ENCODE measurements at places on chromosomes 1 and 21. TPM values are rescaled to one million over a fixed set of nuclear protein-coding genes. Genes with fewer than 3 reads are reported as not detected.

GRCh38 chr1:156347331-156347730, 9.0 kb downstream of the TSACC start:
- DNase-seq, result no peak

DNA sequence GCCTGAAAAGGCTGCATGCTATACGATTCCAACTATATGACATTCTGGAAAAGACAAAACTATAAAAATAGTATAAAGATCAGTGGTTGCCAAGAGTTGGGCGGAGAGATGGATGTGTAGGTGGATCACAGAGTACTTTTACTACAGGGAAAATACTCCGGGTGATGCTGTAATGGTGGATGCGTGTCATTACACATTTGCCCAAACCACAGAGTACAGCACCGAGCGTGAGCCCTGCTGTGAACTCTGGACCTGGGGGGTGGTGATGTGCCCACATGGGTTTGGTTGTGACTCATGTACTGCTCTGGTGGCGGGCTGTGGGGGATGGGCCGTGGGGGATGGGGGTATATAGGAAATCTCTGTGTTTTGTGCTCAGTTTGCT, 162.7 kb upstream of the COL6A1 start:
- DNase-seq, result no peak

- no peak for DNase-seq
These were observed 2.5 kb downstream of the DISC1 start for GRCh38 chr1:231629132-231629531.

DNA sequence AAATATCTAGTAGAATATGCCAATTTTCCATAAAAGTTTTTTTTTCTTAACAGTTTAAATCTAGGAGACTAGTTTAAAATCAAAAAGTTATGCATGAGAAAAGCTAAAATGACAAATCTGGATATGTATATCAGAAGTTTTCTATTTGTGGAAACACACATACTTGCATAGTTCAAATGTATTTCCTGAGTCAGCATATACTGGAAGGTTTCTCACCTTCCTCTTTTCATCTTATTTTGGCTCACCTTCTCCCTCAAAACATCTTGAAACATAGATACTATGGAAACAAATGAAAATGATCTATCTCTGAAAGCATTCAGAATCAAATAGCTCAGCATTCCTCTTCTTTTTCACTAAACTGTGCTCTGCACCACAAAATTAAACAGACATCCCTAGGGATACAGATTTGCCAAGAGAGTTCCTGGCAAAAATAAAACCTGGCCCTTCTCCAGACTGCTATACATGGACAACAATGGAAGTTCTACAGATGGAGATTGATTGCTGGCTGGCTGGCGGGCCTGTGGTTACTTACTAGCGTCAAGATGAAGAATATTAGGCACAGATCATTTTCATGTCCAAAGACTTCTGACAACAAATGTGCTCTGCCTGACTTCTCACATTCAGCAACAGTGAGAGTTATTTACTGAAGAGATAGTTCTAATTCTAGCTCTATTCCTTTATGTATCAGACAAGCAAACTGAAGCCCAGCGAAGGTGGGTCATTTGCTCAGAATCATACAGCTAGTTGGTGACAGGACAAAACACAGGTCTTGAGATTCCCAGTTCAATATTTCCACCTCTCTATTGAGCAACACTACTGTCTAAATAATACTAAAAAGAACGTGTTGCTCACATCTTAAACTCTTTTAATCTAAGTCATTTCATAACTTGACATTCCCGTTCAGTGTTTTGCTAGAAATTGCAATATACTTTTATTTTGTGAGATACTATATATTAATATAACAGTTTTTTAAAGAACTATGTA, 26.6 kb downstream of the DIPK1A start:
- peak; percentile 49 for DNase-seq

GRCh38 chr1:9960706-9961562, 17.7 kb downstream of the NMNAT1 start:
- no peak for DNase-seq

- peak; percentile 11 for DNase-seq
These were observed 216.4 kb downstream of the VAV3 start for GRCh38 chr1:107748531-107748930.

DNA sequence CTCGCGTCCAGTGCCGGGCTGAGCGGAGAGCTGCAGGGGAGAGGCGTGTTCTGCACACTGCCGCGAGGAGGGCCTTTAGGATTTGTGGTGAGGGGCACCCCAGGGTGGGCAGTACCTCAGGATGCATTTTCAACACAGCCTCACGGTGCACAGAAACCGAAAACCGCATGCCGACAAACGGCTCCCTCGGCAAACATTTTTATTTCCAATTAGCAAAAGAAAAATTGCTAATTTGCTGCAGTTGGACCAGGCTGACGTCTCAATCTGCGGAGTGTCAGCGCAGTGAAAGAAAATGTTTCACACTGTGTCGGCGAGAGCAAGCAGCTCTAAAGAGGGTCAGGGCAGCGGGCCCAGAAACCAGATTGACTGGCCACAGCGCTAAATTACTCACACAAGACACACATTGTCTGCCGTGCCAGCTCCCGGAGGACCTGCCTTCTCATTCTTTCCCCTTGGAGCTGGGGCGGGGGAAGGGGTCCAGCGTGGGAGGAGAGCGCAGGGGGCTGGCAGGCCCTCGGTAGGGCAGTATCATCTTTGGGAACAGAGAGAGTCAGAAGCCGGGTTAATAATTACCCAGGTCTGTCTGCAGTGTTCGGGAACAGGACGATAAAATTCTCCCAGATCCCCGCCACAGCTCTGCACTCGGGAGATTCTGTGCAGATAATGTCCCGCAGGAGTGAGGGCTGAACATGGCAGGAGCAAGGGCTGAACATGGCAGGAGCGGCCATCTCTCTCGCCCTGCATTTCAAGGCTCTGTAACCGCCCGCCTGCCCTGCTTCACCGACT, 150.2 kb downstream of the PRDM16 start:
- peak; percentile 58 for DNase-seq

Gene DENND2D
- 40.0 TPM for polyA plus RNA-seq

Gene CELA3B
- 0.21 TPM for polyA plus RNA-seq

Gene KRTAP10-10
- polyA plus RNA-seq, result not detected

Gene CYP4B1
- 2.3 TPM for polyA plus RNA-seq

Gene LAD1
- 96.4 TPM for polyA plus RNA-seq
